Activated CD4-positive, alpha-beta T cell treated with anti-CD3 and anti-CD28 coated beads for 36 hours (primary cell): ENCODE measurements at places on chromosomes 11 and 22.

DNA sequence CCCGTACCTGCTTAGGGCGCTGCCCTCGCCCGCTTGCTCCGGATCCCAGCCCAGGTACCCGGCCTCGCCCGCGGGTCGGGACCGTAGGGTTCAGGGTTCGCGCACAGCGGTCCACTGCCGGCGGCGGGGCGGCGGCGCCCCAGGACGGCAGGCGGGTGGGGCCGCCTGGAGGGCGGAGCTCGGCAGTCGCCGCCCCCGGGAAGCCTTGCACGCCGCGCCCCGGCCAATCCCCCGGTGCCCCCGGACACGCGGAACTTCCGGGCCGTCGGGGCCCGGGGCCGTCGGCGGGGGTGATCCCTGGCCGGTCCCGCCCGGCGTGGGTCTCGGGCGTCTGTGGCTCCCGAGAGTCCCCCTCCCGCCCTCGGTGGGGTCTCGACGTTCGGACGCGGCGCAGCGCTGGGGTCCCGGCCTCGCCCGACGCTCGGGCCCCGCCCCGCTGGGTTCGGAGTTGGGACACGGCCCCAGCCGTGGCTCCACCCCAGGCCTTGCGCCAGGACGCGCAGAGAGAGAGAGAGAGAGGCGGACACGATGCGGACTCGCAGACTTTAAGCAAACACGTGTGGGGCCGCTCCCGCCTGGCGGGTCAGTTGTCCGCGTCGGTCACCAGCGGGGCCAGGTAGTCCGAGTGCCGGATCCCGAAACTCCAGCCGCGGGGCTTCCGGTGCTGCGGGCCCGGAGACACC lies at the start of gene TYMP:
Gene TYMP (minus strand): TSS at position 116 of the 683 bp plus-strand sequence. CDS start 303 bp downstream, outside the sequence.
- DNase-seq: peak; percentile 82

DNA sequence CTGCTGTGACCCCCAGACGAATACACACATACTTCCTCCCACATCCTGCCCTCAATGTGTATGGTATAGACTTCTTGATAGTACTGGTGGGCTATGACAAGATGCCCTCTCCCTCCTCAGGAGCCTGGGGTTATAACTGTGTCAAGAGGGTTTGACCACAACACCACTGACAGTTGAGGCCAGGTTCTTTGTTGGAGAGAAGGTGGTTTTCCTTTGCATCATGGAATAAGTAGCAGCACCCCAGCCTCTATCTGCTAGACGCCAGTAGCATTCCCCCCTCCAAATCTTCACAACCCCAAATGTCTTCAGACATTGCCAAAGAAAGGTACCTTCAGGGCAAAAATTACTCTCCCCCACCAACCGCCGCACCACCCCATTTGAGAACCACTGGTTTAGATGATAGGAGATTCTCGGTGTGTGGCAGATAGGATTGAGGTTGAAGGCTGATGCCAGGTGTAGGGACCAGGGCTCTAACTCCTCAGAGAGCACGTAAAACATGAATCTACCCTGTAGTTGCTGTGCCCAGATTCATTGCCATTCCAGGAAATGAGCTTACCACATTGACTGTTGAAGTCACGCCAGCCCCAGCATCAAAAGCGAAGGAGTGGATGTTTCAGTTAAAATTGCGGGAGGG lies 5.5 kb upstream of the MYO18B start:
- peak; percentile 73 for DNase-seq

DNA sequence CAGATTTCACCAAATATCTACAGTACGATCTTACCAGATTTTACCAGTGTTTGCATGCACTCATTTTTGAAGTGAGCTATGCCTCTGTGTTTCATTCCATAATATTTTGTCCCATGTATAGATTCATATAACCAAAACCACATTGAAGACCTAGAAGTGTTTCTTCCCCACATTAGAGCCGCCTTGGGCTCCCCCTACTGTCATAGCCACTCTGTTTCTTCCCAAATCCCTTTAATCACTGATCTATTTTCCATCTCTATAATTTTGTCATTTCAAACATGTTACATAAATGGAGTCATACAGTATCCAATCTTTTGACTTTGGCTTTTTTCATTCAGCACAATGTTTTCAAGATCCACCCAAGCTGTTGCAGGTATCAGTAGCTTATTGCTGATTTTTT lies 12.7 kb downstream of the MRGPRX3 start:
- DNase-seq: peak; percentile 8

DNA sequence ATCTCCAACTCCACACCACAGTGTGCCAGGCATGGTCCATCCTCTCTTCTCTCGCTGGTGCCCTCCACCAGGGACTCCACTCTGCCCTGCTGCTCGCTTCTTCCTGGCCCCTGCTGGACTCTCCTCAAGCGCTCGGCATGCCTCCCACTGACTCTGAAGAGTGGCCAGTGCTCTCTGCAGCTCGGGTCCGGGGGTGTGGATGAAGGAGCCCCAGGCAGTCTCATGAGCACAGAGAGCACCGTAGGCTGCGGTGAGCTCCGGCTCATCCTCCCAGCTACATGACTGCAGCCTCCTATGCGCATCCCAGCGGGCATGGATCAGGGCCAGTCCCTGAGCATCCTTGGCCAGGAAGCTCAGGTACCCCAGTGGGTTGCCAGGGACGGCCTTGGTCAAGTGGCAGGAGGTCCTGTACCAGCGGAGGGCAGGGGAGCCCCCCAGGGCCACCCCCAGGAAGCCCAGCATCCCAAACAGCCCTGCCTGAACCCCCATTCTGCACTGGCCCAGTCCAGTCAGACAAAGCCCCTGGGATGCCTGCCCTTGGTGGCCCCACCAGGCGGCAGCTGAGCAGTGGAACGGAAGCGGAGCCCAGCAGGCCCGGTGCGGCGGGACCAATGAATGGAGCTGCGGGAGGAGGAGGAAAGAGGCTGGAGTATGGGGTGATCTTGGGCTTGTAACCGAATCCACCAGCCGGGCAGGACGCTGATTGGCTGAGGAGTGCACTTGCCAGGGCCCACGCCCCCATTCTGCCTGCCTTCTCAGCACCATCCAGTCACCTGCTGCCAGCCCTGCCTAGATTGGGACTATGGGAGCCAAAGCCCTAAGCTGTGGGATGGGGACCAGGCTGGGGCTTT lies at the start of gene PLA2G3:
Gene PLA2G3 (minus strand): TSS at position 643 of the 851 bp plus-strand sequence. CDS start 154 bp downstream, at position 489.
- no peak for DNase-seq

DNA sequence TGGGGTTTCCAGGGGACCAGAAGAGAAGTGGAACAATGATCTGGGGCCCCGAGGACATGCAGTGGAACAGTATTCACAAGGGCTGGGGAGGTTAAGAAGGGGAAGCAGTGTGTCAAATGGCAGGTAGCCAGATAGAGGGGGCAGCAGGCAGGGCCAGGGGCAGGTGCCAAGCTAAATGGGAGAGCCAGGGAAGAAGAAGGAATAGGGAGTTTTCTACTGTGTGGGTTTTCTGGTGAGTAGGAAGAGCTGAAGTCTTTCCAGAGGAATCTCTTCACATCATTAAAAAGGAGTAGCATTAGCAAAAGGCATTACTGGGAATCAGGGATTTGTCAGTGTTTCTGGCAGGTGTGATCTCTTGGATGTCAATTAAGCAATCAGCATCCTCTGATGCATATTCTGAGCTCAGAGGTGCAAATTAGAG lies 55.8 kb downstream of the IRAG1 start:
- DNase-seq: no peak

DNA sequence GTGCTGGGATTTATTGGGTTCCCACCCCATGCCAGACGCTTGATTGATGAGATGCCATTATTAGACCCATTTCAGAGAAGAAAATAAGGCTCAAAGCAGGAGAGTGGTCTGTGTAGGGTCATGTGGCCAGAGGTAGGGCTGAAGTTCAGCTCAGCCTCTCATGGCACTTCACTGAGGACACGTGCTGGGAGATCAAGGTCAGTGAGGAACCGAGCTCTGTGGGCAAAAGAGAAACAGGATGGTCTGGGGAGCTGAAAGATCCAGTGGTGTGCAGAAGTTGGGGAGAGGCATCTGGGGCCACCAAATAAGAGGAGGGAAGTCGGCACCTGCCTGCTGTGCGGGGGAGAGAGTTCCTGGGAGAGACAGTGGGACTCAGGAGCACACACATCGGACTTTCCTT lies 19.6 kb downstream of the RHOD start:
- DNase-seq: no peak

- DNase-seq: no peak
These were observed 2.4 kb downstream of the MUC2 start for GRCh38 chr11:1077033-1077416.

DNA sequence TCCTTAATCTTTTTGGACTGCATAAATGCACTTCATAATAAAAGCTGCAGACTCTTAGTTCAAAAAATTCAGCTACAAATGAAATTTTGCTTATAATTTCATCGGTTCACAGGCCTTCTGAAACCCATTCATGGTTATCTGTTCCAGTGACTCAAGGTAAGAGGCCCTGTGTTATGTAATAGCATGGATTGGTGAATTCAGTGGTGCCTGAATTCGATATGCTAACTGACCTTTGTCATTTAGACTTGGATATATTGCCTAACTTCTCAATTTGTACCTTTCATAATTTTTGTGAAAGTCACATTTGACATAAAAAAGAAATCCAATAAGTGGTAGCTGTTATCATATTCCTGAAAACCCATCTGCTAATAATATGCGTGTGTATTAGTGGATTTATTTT lies 349.9 kb upstream of the KIRREL3 start:
- DNase-seq: no peak

DNA sequence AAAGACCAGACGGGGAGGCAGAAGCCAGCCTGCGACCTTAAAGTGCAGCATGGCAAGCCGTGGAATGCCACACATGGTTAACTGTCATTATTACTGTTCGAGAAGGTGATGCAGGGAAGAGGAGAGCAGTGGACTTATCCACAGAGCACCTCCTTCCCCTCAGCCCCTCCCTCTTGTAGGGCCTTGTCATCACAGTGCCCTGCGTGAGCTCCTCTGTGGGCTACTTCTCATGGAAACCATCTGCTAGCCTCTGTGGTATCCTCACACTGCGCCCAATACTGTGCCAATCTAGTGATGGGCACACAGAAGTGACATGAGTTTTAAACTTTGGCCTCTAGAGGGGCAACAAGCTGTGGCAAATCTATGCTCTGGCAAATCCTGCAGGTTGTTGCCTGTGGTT lies 18.2 kb upstream of the CCDC134 start:
- DNase-seq: peak; percentile 58

DNA sequence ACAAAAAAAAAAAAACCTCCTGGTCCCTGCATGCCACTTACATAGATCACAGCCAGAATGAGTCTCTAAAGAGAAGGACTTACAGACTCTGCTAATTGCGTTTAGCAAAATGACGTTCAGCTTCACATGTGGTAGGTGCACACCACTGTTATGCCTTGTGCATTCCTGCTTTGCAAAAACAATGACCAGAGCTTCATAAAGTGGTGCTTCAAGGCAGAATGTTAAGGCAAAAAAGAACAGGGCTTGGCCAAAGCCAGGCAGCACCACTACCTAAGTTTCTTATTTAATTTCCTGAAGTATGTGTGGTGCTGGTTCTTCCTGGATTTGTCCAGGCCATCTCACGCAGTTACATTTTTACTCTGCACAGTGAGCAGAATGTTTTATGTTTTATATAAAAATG lies 85.2 kb downstream of the GALNT18 start:
- no peak for DNase-seq

DNA sequence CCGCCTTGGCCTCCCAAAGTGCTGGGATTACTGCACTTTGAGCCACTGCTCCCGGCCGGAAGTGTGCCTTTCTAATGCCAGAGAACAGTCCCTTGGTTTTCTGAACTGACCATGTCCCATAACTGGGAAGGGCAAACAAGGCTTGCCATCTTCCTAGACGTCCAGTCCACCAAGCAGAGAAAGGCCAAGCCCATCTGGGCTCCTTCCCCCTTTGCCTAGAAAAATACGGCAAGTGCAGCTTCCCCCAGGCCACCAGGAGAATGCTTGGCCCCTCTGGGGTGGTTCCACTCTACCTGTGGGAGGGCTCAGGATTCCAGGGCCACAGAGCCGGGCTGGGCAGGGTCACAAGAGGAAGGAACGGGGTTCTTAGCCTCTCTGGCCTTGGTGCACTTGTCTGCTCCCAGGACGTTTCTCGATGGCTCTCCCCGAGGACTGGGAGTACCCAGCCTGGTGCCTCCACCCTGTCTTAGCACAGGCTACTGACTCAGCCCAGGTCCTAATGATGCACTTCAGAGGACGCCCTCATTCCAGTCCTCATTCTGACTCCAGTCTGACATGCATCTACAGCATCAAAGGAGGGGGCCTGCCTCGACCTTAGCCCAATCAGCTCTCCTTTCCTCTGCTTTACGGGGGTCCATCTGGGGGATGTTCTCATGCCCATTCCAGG lies 1.2 kb downstream of the USP2 start:
- peak; percentile 26 for DNase-seq

DNA sequence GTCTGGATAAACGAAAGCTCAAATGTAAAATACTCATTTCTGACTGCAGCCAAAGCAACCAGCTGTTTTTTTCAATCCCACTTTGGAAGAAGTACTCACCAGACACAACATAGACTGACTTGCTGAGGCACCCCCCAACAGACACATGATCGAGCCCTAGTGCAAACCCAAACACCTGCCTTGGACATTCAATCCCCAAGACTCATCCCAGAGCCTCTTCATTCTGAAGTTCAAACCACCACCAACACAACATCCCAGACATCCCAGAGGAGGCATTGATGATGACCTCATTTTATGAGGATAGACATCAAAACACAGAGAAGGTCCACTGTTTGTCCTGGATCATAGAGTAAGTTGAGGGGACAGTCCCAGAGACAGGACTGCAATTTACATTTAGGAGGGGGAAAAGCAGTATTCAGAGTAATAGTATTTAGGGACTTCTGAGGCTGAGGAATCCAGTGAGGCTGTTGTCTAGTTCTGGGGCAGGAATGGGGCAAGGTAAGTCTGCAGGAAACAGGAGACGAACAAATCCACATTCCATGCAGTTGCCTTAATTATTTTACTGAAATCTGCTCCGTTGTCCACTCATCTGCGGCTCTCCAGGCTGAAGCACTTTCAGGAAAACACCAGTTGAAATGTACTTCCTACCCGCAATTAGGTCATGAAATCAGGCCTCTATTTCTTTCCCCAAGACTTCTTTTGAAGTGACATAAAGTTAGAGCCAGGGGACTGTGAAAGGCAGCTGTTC lies 54.8 kb downstream of the CLPB start:
- no peak for DNase-seq

DNA sequence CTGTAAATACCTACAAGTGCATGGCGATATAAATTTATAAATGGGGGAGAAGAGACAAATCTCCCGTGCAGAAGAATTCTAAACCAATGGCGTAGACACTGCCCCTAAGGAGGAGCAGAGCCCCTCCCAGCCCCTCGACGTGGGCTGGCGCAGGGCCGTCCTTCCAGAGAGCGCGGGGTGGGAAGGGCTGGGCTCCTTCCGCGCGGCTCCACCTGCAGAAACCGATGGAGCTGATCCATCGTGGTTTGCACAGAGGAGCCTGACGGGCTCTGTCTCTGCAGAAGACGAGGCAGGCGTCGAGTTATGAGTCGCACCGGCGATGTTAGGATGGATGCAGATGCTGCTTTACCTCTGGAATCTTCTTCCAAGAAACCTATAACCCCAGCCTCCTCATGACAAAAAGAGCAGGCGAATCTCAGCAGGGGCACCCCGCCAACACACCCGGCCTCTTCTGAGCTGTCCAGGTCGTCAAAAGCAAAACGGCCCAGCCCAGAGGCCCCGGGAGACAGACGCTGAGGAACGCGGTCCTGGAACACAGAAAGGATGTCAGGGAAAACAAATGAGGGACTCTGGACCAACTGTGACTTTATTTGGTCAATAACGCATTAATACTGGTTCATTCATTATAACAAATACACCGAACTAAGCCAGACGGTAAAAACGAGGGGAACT lies 11.0 kb upstream of the B4GALNT4 start:
- no peak for DNase-seq

- DNase-seq: no peak
These were observed 17.7 kb upstream of the MICAL2 start for GRCh38 chr11:12092714-12093113.

GRCh38 chr11:129723146-129723760 lies 92.4 kb upstream of the TMEM45B start:
- no peak for DNase-seq

- DNase-seq: no peak
These were observed 5.3 kb downstream of the OR51F2 start for GRCh38 chr11:4826425-4826824.
